ENCODE measurements at places on chromosomes 1 and 21.

DNA sequence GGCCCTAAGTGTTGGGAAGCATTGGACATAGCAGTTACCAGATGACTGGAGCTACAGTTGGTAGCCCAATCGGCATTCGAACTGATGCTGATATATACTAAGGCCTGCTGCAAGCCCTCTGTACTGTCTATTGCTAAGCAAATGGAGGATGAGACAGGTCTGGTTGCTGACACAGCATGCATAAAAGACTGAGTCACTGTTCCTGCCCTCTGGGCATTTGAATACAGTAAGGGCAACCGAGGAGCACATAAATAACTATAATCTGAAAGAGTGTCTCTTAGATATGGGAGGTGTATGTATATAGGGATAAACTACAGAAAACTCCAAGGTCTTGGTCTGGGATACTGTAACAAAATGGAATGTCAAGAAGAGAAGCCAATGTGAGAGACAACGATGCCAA lies 16.8 kb upstream of the MARK1 start:
- DNase-seq: no peak

GRCh38 chr1:98304888-98305287 lies 356.6 kb upstream of the SNX7 start:
- DNase-seq: no peak

GRCh38 chr1:225866061-225866837 lies 15.9 kb downstream of the TMEM63A start:
- DNase-seq: peak; percentile 74

DNA sequence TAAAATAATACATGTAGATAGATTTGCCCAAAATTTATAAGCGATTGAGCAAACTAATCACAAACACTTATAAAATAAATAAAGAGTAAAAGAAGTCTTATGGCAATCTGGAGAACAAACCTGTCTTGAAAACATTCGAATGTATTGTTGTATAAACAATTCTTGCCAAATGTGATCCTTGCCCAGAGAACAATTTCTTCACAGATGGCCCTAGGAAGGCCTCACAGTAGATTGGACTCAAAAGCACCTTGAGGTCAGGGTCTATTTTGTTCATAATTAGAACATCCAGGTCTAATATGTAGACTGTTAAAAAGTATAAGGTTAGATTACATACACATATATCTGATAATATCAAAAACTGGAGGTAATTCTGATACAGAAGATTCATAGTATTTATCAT lies 202.4 kb downstream of the KCNT2 start:
- no peak for DNase-seq

GRCh38 chr1:103514920-103515503 lies 10.5 kb upstream of the RNPC3 start:
- DNase-seq: peak; percentile 84

- no peak for DNase-seq
Observed at GRCh38 chr21:31289702-31290101, 54.4 kb downstream of the TIAM1 start.

DNA sequence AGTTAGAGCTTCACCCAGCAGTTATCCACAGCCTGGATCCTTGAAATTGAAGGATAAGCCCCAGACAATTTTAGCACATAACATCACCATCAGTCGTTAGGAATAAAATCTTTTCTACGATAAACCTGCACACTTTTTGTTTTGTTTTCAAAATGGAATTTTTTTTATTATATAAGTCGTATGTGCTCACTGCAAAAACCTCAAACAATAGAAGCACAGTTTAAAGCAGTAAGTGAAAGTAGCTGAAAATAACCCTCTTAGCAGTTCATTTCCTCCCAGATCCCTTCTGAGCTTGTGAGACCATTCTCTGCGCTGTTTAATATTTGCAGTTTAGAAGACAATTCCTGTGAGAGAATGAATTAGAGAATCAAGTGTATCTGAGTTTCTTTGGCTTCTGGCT lies 38.3 kb downstream of the ELK4 start:
- DNase-seq: no peak

DNA sequence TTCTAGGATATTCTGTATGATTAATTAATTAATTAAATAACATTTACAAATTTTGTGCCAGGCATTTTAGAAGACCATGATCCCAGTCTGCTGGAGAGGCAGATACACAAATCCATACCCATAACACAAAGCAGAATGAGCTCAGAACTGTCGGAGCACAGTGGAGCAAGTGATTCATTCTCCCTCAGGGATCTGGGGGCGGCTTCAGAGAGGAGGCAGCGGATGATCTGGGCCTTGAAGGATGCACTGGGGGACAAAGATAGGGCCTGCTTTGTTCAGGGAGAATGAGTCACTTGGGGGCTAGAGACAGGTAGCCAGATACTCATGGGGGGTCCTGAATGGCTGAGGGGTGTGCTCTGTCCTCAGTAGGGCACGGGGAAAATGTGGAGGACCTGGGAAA lies 50.9 kb upstream of the TRABD2B start:
- no peak for DNase-seq

- no peak for DNase-seq
Observed at GRCh38 chr1:87867626-87868025, 538.9 kb downstream of the LMO4 start.

GRCh38 chr1:67544921-67545320 lies 114.7 kb upstream of the SERBP1 start:
- DNase-seq: no peak

DNA sequence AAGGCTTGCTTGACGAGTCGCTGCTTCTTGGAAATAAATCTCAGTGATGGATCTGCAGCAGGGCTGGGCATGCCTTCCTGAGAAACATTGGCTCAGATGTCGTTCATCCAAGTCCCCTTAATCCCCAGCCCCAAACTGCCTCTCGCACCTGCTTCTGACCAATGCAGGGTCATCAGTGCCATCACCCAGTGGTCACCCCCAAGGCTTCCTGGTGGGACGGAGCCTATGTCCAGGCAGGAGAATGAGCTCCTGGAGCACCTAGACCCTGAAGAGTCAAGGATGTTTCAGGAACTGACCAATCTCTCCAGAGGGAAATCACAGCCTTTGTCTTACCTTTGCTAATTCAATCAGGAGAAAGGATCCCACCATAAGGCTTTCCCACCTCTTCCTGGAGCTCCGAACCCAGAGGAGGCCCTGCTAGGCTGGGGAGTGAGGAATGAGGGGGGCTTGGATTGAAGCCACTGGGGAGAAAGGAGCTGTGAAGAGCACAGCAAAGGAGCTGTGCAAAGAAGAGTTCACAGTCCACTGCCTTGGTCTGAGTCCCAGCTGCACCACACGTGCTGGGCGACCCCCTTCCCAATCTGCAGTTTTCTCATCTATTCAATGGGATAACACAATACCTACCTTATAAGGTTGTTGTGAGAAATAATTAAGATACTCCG lies 416.1 kb downstream of the NPHP4 start:
- DNase-seq: no peak

GRCh38 chr1:184739796-184740195 lies 14.9 kb downstream of the EDEM3 start:
- no peak for DNase-seq

GRCh38 chr1:162571696-162572095 lies 10.2 kb downstream of the UAP1 start:
- no peak for DNase-seq

GRCh38 chr1:109931189-109931731 lies 20.6 kb downstream of the CSF1 start:
- peak; percentile 46 for DNase-seq

DNA sequence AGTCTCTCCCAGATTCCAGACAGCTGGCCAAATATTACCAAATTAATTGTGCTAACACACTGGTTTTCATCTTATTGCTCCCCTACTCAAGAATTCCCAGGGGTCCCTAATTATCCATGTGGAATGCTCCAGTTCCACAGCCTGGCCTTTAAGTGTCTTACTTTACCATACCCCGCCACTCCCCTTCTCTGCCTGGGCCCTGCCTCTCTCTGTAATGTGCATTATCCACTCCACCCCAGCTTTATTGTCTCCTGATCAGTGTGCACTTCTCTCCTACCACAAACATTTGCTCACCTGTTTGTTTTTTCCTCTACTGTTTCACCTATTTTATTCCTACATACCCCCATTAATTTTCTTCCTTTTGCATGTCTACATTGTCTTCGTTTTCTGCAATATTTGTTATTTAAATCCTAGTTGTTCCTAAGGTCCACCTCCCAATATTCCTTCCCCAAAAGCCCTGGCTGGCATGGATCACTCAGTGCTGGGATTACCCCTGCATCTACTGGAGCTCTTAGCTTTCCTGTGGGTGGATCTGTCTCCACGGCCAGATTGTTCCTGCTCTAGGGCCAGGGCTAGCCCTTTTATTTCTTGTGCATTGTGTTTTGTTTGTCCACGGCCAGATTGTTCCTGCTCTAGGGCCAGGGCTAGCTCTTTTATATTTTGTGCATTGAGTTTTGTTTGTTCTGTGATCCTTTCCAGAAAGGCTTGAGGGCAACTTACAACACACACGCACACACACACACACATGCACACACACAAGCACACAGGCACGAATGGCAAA lies 33.4 kb upstream of the ATP1B1 start:
- DNase-seq: no peak

- no peak for DNase-seq
Observed at GRCh38 chr1:4573526-4573925, 80.9 kb upstream of the AJAP1 start.

- DNase-seq: no peak
Observed at GRCh38 chr1:230408971-230409370, 17.2 kb downstream of the PGBD5 start.

- no peak for DNase-seq
Observed at GRCh38 chr1:221701570-221702186, 40.2 kb downstream of the DUSP10 start.

DNA sequence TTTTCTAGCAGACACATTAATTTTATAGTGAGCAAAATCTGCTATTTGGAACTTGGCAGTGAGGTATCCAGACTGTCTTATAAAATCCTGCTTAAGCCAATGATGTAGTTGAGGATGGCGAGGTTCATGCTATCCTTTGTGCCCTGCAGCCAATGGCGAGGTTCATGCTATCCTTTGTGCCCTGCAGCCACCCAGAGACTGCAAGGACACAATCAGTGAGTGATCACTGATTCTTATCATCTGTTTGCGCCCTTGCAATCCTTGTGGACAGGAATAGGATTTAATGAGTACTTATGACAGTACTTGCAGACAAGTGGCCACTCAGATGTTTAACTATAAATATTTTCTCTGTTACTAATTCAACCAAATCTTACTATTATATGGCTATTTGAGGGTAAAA lies 112.6 kb downstream of the EIF4G3 start:
- no peak for DNase-seq

DNA sequence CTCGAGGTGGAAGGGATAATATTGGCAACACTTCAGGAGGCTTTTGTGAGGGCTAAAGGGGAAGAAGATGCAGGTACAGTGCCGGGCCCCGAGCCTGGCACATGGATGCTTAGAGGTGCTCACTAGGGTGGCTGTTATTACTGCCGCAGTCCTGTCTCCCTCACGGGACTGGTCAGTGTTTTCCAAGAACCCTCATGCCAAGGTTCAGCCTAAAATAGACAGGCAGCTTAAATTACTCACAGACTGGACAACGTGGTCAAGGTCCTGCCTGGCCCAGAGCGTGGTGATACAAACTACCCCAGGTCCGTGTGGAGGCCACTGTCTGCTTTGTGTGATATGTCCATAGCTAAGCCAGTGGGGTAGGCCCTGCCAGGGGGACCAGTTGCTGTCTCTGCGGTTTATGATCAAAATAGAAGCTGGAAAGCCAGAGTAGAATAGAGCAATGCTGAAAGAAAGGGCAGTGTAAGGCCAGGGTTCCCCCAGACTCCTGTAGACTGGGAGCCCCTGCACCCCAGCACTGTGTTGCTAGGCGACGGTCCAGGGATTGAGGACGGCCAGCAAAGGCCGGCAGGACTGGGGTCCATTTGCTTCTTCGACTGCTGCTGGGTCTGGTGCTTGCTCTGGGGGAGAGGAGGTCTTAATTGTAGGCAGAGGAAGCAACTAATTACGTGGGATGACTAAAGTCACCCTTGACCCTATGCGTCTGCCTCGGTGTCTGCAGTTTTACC lies 36.1 kb downstream of the ELAPOR1 start:
- DNase-seq: no peak

DNA sequence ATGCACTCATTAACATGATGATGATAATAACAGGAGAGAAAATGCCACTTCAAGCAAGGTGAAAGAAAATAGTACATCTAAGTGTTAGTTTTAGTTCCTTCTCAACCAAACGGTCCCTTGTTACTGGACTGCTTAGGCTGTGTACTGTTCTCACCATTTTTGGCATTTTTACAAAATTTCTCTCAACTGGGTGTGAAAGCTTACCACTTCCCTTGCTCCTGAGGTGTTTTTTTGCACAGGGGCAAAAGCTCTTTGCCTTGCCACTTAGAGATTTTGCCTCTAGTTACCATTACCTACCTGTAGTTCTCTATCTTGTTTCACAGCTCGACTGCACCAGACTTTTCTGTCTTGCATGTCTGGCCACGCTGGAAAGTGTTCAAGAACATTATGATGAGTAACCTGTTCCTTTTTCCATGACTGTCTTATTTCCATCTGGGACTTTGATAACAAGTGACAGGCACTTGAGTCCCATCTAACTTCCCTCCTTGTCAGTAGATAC lies 10.7 kb downstream of the NEK7 start:
- peak; percentile 80 for DNase-seq

Measured in OCI-M1 (cell line).